Right renal pelvis (tissue), 4 donors: ENCODE measurements at places on chromosomes 4 and X.
A peak's percentile ranks its signal among the peaks of the same experiment; 100 is the strongest.

DNA sequence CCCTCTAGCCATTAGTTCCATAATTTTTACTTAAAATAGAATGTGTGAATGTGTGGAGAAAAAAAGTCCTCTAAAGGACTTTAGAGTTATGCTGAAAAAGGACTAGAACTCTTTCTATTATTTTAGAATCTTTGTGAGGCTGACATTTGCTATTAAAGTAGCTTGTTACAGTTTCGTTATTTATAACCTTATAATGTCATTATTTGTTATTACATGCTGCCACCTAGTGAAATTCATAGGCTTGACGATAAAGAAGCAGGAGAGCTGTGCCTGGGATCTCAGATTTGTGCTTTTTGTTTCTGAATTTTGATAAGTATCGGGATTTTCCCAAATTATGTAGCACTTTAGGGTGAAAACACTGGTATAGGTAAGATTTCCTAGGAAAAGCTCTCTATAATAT lies 38.5 kb upstream of the TAPT1 start:
- DNase-seq = peak; percentile 17

GRCh38 chrX:41377624-41378023 lies 43.7 kb downstream of the DDX3X start:
- no peak for DNase-seq

GRCh38 chrX:153662266-153662665 lies 11.3 kb downstream of the PNCK start:
- no peak for DNase-seq

- no peak for DNase-seq
These were observed 60.8 kb downstream of the WDFY3 start for GRCh38 chr4:84905646-84906045.

GRCh38 chrX:19956923-19957322 lies 33.9 kb downstream of the BCLAF3 start:
- no peak for DNase-seq

- DNase-seq = no peak
These were observed 12.7 kb upstream of the SPIN4 start for GRCh38 chrX:63363788-63364187.
